Peyer's patch (tissue), 4 donors: ENCODE measurements at places on chromosomes 7 and 10. TPM values are rescaled to one million over a fixed set of nuclear protein-coding genes. Genes with fewer than 3 reads are reported as not detected.

- no peak for DNase-seq
- no peak overlapping the region for H3K4me3 ChIP-seq
- H3K27me3 ChIP-seq, result no peaks in the 10 kb centered on the region
- no peak overlapping the region for H3K27ac ChIP-seq
- H3K36me3 ChIP-seq, result no peaks in the 10 kb centered on the region
- H3K4me1 ChIP-seq, result no peaks in the 10 kb centered on the region
Observed at GRCh38 chr7:146424084-146424483, 307.5 kb downstream of the CNTNAP2 start.

The PPP1R9A gene
- 11.0 TPM for total RNA-seq

The RPEL1 gene
- 0.88 TPM for total RNA-seq

GRCh38 chr10:30510184-30510931 lies 76.4 kb downstream of the MAP3K8 start:
- no peak overlapping the region for H3K27ac ChIP-seq
- peaks cover 1% of the 10 kb centered on the region for H3K4me1 ChIP-seq
- H3K36me3 ChIP-seq, result no peaks in the 10 kb centered on the region
- H3K27me3 ChIP-seq, result no peaks in the 10 kb centered on the region
- no peak for DNase-seq

The SPDYE8 gene
- not detected for total RNA-seq

DNA sequence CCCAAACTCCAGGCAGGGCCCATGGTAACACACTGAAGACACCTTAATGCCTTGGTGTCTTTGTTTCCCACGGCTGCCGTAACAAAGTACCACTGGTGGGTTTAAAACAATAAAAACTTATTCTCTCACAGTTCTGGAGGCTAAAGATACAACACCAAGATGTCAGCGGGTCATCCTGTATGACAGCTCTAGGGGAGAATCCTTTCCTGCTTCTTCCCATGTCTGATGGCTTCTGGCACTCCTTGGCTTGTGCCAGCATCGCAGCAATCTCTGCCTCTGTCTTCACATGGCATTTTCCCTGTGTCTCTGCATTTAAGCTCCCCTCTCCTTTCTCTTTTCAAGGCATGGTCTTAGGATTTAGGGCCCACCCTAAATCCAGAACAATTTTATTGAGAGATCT lies 33.1 kb downstream of the PRSS2 start:
- no peaks in the 10 kb centered on the region for H3K27me3 ChIP-seq
- peak overlapping the region; percentile 91 for H3K27ac ChIP-seq
- H3K4me1 ChIP-seq, result peaks cover 32% of the 10 kb centered on the region
- DNase-seq, result no peak
- no peaks in the 10 kb centered on the region for H3K36me3 ChIP-seq
- no peak overlapping the region for H3K4me3 ChIP-seq

DNA sequence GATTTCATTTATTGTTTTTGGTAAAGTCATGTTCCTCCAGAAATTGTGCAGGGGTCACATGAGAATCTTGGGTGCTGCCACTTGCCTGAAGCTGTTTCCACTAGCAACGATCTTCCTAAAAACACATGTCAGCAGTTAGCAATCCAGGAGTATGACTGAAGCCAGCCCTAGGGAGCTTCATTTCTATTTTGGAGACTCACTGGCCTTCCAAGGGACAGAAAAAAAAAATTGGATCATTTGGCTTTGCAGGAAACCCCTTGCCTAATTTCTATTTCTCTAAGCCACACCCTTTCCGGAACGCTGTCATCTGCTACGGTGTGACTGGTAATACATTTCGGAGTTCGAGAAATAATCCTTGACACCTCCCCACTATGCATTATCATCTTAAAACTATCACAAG lies 204.7 kb downstream of the TAX1BP1 start:
- H3K4me1 ChIP-seq, result no peaks in the 10 kb centered on the region
- no peak overlapping the region for H3K27ac ChIP-seq
- H3K27me3 ChIP-seq, result no peaks in the 10 kb centered on the region
- no peaks in the 10 kb centered on the region for H3K36me3 ChIP-seq

The GIMAP1 gene
- 4.6 TPM for total RNA-seq

DNA sequence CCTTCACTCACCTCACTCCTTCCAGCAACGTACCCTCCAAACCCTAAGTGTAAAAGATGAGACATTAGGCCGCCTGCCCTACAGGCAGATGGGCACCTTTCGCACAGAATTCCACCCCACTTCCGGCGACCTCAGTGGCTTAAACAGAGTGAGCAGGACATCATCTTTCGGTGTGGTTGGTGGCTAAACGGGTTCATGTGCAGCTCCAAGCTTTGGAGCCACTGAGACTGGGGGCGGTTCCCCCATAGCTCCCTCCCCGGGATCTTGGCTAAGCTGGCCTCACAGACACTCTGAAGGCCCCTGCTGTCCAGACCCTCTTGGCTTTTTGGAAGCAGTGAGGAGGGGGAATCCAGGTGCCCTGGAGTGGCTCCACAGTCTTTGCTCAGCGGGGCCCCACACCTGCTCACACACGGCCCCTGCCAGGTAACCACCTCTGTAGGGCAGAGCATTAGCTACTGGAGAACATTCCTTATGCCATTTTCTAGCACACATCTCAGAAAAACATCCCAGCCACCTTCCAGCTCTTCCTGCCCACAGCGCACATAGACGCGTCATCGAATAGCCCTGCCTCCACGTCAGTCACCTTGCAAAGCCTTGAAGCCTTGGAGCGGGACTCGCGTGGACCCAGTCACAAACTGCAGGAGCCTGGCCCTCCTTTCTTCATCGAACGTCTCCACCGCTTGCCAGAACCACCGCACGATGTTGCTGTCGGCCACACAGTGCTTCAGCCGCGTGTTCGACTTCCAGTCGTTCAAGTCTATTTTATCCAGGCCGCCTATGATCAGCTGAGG lies 108.8 kb downstream of the SMURF1 start:
- no peaks in the 10 kb centered on the region for H3K36me3 ChIP-seq
- H3K27me3 ChIP-seq, result no peaks in the 10 kb centered on the region
- H3K27ac ChIP-seq, result no peak overlapping the region

- no peak overlapping the region for H3K4me3 ChIP-seq
- DNase-seq, result peak; percentile 60
- H3K27ac ChIP-seq, result no peak overlapping the region
- no peaks in the 10 kb centered on the region for H3K36me3 ChIP-seq
- no peaks in the 10 kb centered on the region for H3K4me1 ChIP-seq
Observed at GRCh38 chr7:150942001-150942590, 36.0 kb downstream of the KCNH2 start.

GRCh38 chr7:73727952-73728351 lies 8.5 kb upstream of the STX1A start:
- DNase-seq, result no peak
- H3K27ac ChIP-seq, result no peak overlapping the region
- no peaks in the 10 kb centered on the region for H3K4me1 ChIP-seq
- H3K36me3 ChIP-seq, result no peaks in the 10 kb centered on the region

DNA sequence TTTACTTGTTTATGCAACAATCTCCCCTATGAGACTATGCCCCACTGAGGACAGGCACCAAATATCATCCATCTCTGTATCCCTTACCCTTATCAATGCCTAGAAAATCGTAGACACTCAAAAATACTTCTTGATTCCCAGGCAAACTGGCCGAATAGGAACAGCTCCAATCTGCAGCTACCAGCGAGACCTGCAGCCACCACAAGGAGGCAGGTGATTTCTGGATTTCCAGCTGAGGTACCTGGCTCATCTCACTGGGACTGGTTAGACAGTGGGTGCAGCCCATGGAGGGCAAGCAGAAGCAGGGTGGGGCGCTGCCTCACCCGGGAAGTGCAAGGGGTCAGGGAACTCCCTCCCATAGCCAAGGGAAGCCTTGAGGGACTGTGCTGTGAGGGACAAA lies 10.8 kb upstream of the PPP1R3C start:
- no peaks in the 10 kb centered on the region for H3K36me3 ChIP-seq
- H3K4me1 ChIP-seq, result no peaks in the 10 kb centered on the region
- DNase-seq, result no peak

The CCDC186 gene
- 68.0 TPM for total RNA-seq

The PPP3CB gene
- 32.6 TPM for total RNA-seq

GRCh38 chr7:23207884-23208283 lies 26.0 kb downstream of the NUP42 start:
- DNase-seq, result no peak
- no peaks in the 10 kb centered on the region for H3K27me3 ChIP-seq
- no peak overlapping the region for H3K27ac ChIP-seq
- no peaks in the 10 kb centered on the region for H3K4me1 ChIP-seq

The TSPAN33 gene
- total RNA-seq, result 3.8 TPM

DNA sequence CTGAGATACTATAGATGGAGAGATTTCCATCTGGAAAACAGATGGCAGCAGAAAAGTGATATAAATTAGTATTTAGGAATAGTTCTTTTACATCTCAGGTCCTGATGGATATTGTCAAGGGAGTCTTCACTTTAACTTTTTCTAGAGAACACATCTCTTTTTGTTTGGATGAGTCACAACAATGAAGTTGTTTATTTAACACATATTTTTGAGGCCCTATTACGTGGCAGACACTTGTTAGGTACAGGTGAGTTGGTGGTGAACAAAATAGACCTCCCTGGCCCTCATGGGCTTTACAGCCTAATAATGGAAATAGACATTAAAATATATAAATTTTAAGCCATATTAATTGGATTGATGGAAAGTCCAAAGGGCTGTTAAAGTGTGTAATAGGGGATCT lies 168.3 kb downstream of the VTI1A start:
- no peak for DNase-seq
- no peak overlapping the region for H3K27ac ChIP-seq
- no peaks in the 10 kb centered on the region for H3K27me3 ChIP-seq
- no peaks in the 10 kb centered on the region for H3K4me1 ChIP-seq
- no peak overlapping the region for H3K4me3 ChIP-seq

The NPC1L1 gene
- 0.70 TPM for total RNA-seq

- H3K4me3 ChIP-seq, result no peak overlapping the region
- H3K27me3 ChIP-seq, result no peaks in the 10 kb centered on the region
- no peaks in the 10 kb centered on the region for H3K4me1 ChIP-seq
- H3K27ac ChIP-seq, result no peak overlapping the region
- no peaks in the 10 kb centered on the region for H3K36me3 ChIP-seq
Observed at GRCh38 chr10:105538874-105539273, 897.8 kb downstream of the SORCS3 start.

DNA sequence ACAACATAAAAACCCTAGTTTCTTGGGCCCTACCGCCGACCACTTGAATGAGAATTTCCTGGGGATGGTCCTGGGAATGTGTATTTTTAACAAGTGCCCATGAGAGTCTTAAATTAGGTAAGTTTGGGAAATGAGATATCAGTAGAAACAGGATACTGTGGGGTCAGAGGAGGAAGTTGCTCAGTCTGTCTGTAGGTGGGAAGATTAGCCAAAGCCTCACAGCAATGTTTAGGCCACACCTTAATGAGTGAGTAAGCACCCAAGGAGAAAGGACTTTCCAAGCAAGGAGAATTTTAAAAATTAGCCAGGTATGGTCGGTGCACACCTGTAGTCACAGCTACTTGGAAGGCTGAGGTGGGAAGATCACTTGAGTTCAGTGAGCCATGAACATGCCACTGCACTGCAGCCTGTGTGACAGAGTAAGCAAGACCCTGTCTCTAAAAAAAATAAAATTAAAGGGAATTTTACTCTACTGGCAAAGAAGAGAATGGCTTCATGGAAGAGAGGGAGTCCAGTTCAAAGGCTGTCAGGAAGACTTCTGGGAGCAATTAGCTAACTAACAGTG lies 31.9 kb downstream of the PAPSS2 start:
- DNase-seq, result no peak
- H3K36me3 ChIP-seq, result no peaks in the 10 kb centered on the region
- no peaks in the 10 kb centered on the region for H3K4me1 ChIP-seq
- H3K27me3 ChIP-seq, result no peaks in the 10 kb centered on the region
- no peak overlapping the region for H3K4me3 ChIP-seq

The RNF32 gene
- total RNA-seq, result 3.8 TPM

The SLC26A3 gene
- total RNA-seq, result 6.6 TPM

DNA sequence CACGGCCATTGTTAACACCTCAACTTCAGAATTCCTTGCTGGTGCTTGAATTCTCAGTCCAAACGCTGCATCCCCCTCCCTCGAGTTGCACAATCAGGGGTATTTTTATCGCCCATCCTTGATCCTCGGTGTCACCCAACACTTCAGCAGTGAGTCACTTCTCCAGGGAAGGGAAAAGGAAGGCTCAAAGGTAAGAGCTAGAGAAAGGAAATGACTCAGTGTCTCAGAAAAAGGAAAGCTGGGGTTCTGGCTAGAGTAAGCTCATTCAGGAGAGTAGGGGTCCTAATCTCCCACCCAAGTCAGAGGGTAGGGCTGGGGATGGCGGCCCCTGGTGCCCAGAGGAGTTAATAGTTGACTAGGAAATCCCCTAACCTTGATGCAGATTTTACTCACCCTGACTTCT lies 39.8 kb upstream of the TRIM8 start:
- no peak overlapping the region for H3K27ac ChIP-seq
- no peak for DNase-seq
- no peaks in the 10 kb centered on the region for H3K27me3 ChIP-seq
- no peaks in the 10 kb centered on the region for H3K4me1 ChIP-seq

The ETV1 gene
- total RNA-seq, result 2.5 TPM

GRCh38 chr7:26085771-26086170 lies 66.2 kb upstream of the NFE2L3 start:
- no peak overlapping the region for H3K4me3 ChIP-seq
- no peak overlapping the region for H3K27ac ChIP-seq
- no peak for DNase-seq
- no peaks in the 10 kb centered on the region for H3K4me1 ChIP-seq
- no peaks in the 10 kb centered on the region for H3K27me3 ChIP-seq
- H3K36me3 ChIP-seq, result no peaks in the 10 kb centered on the region

DNA sequence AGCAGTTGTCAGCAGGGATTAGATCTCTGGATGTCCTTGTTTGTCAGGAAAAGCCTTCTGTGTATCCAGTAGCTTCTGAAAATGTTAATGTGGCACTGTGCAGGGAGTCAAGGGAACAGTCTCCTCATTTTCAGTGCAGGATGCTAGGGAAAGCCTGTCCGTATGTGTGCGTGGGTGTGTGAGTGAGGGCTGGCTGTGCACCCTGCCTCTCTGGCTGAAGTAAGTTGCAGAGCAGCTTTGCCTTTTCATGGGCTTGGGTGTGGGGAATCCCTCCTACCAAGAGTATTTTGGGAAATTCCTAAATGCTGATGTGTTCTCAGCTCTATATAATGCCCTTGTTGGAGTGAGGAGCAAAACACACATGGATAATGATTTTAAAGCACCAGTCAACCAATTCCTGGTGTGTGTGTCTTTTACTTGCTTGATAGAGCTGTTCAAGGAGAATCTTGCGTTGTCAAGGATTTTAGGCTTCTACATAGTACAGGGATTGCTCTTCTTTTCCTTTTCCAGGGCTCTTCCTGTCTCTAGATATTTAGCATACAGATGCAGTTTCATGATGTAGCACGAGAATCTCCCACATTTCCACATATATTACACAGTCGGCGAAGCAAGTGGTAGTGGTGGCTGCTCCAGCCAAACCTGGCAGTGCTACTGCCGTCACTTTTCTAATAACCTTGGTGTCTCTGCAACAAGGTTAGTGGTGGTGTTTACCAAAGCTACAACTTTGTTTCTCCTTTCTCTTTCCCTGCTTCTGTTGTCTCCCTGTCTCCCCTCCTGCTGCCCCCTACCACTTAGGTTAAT lies 92.8 kb downstream of the MCU start:
- H3K27me3 ChIP-seq, result no peaks in the 10 kb centered on the region
- DNase-seq, result no peak
- H3K27ac ChIP-seq, result no peak overlapping the region
- H3K4me1 ChIP-seq, result no peaks in the 10 kb centered on the region
- H3K36me3 ChIP-seq, result no peaks in the 10 kb centered on the region

- H3K4me1 ChIP-seq, result no peaks in the 10 kb centered on the region
- DNase-seq, result peak; percentile 67
- no peak overlapping the region for H3K27ac ChIP-seq
- H3K36me3 ChIP-seq, result no peaks in the 10 kb centered on the region
Observed at GRCh38 chr7:7681191-7681935, 37.0 kb downstream of the RPA3 start.

The INTS1 gene
- 192 TPM for total RNA-seq

GRCh38 chr7:16991551-16991950 lies 109.8 kb upstream of the AGR3 start:
- DNase-seq, result no peak
- no peaks in the 10 kb centered on the region for H3K4me1 ChIP-seq
- no peaks in the 10 kb centered on the region for H3K27me3 ChIP-seq
- H3K36me3 ChIP-seq, result no peaks in the 10 kb centered on the region
- no peak overlapping the region for H3K27ac ChIP-seq
